ENCODE measurements at places on chromosomes 4 and X.

- no peak for DNase-seq
Observed at GRCh38 chrX:16765594-16765993, 20.7 kb upstream of the TXLNG start.

GRCh38 chrX:115449742-115450141 is 111.2 kb upstream of the PLS3 start:
- DNase-seq = no peak

GRCh38 chr4:166312166-166312565 is 439.1 kb downstream of the TLL1 start:
- DNase-seq = no peak

DNA sequence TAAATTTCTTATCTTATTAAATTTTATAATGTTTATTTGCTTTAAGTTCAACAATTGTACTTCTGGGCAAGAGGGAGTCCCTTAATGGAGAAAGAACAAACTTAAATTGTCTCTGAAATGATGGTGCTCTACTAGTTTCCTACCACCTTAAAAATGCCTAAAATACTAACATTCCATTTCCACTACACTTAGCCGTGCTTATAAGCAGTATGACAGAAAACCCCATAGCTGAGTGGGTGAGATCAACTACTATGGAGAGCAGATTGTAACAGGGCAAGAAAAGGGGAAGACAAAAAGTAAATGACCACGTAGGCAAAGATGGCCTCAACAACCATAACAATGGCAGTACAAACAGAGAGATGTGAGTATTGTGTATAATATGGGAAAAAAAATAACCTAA is 35.0 kb downstream of the RFC1 start:
- DNase-seq = no peak

DNA sequence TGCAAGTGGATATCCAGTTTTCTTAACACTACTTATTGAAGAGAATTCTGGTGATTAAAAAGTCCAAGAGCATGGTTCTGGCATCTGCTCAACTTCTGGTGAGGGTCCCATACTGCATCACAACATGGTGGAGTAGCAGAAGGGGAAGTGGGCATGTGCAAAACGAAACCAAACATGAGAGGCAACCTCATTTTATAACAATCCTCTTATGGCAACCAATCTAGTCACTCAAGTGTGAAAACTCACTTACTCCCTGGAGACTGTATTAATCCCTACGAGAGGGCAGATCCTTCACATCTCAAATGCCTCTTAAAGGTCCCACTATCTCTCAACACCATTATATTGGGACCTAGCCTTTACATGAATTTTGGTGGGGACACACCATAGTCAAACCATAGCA is 55.4 kb upstream of the TRO start:
- DNase-seq = no peak

- no peak for DNase-seq
Observed at GRCh38 chr4:78683352-78683751, 92.8 kb upstream of the BMP2K start.

DNA sequence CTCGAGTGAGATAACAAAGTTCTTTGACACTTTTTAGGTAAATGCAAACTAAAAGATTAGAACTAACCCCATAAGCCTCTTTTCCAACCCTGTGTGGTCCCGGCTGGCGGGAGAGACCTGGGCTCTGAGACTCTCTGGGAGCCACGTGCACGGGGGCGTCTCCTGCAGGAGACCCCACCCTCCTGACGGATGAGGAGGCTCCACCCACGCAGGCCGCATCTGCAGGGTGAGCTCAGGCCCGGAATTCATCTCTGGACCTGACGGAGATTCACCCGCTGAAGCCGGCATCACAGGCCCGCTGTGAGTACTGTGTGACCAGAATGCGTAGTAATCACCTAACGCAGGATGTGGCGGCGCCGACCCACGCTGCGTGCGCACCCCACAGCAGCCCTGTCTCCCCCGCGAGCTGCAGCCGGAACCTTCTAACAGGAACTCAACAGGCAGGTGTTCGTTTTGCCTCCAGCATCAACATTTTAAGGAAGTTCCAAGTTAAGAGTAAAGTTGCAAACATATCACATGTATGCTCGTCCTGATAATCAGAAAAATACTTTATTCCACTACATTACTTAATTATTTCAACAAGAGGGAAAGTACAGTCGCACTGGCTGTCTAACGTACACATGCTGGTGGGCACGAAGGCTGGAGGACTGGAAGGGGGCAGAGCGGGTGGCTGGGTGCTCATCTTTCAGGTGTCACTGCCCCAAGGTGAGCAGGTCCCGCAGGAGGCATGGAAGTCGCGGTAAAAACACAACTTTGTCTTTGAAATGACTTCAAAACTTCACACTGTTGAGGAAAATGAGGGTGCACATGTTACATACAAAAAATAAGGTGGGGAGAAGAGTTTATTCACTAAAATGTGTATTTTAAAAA is 44.5 kb downstream of the FGFRL1 start:
- DNase-seq = peak; percentile 59

- no peak for DNase-seq
Observed at GRCh38 chr4:90580326-90580725, 453.1 kb downstream of the CCSER1 start.

GRCh38 chr4:14853176-14853943 is 148.9 kb upstream of the CPEB2 start:
- DNase-seq = no peak

DNA sequence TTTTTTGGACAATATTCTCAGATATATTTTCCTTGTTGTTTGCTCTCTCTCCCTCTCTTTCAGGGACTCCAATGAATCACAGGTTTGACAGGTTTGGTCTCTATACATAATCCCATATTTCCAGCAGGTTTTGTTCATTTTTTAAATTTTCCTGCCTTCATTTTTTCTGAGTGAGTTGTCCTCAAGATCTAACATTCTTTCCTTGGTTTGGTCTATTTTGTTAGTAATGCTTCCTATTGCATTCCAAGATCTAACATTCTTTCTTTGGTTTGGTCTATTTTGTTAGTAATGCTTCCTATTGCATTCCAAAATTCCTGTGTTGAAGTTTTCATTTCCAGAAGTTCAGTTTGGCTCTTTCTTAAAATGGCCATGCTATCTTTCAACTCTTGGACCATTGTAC is 45.3 kb upstream of the ZMAT1 start:
- DNase-seq = no peak

- no peak for DNase-seq
Observed at GRCh38 chr4:9901257-9901656, 119.8 kb downstream of the DRD5 start.

DNA sequence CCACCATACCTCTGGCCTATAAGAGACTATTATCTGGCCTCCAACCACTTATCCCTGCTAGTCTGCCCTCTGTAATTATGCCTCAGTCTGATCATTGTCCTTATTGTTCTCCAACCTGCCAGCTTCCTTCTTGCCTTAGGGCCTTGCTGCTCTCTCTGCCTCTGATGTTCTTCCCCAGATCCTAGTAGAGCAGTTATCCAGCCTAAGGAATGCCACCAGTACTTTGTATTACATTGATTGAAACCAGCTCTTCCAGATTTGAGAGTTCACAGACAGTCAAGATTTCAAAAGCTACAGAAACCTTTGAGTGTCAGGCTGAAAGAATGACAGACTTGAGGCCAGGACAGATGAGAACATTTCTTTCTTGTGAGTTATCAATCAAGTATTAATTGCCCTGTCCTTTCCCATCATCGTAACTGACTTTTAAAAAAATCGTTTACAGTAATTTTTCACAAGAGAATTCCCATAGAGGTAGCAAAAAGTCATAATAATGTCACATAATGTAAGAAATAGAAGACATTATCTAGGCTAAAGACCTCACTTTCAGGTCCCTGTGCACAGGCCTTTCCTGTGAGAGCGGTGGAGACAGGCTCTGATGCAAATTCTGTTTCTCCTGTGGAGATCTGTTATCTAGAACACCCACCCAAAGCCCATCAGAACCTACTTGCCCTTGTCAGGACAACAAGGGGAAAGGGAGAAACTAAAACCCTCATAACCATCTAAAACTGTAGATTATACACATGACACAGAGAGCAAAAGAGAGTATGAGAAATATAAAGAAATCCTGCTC is 64.1 kb upstream of the GUCY1A1 start:
- no peak for DNase-seq

DNA sequence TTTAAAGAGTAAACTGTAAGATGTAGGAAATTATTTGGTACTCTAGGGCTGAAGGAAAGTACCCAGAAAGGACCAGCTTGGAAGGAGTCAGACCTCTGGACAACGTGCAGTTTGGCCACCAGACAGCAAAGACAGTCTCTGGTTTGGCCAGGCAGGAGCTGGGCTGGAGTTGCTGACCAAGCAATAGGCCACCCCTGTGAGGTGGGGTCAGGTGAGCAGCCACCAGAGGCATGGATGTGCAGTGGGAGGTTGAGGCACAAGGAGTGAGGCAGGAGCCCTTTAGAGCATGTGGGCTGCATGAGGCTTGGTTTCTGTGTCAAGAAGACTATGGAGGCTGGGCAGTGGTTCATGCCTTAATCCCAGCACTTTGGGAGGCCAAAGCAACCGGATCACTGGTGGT is 17.7 kb upstream of the MRFAP1 start:
- no peak for DNase-seq

DNA sequence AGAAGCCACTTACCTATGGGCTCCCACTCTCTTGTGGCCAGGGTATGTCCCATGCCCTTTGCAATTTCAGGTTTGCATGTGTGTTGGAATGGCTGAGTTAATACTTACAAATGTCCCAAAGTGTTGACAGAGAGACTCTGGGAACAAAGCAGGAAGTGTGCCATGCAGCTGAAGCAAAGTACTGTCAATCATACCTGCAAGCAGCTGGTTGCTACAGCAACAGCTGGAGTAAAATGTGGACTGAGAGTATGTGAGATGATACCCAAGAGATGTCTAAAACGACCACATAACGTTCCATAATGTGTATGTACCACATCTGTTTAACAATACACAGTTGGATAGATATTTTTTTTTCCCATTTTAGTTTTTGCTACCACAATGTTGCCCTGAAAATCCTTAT is 82.8 kb upstream of the CAMK2D start:
- DNase-seq = no peak

- DNase-seq = no peak
Observed at GRCh38 chr4:1609901-1610790, 74.0 kb downstream of the FAM53A start.

GRCh38 chrX:55907968-55908607 is 190.5 kb downstream of the RRAGB start:
- peak; percentile 27 for DNase-seq

- DNase-seq = no peak
Observed at GRCh38 chr4:48913346-48913745, 6.8 kb upstream of the OCIAD2 start.

DNA sequence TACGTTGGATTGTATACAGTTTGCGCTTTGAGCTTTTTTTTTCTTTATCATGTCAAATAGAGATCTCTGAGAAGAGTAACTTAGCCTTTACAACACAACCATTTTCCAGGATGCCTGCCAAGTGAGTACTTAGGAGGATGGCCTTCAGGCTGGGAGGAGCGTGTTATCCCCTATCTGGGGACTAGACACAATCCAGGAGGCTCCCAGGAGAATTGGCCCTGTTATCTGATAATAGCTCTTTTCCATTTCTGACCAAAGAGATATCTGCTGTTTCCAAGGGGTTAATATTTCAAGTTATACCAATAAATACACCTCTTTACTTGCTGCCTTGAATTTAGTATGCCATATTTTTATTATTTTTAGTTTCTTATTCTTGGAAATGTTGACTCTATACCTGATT is 169.5 kb upstream of the SMARCAD1 start:
- no peak for DNase-seq
